ENCODE measurements at places on chromosomes 1 and 21. TPM values are rescaled to one million over a fixed set of nuclear protein-coding genes. Genes with fewer than 3 reads are reported as not detected.

Gene GJA8
- not detected for total RNA-seq

Gene SYT6
- not detected for total RNA-seq

Gene PROK1
- not detected for total RNA-seq

Gene RNF186
- total RNA-seq = not detected

Gene CRYBG2
- total RNA-seq = 1.9 TPM

Gene COL9A2
- 7.2 TPM for total RNA-seq

Gene ASB17
- total RNA-seq = not detected

Gene COL11A1
- total RNA-seq = not detected

Gene DDI2
- total RNA-seq = 32.7 TPM

DNA sequence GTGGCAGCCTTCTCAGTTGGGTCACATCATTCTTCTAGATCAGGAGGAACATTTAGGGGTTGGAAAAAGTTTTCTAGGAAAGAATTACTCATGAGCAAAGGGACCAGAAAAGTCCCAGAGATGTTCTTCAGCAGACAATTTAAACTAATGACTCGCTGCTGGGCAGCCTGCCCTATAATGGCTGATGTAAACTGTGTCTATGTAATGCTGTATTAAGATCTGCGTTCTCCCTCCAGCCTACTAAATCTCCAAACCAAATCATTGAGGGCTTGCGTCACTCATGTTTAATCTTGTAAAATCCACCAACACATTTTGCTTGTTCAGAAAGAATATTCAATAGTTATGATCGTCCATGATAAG, 92.1 kb downstream of the LRRC8C start:
- no peak for DNase-seq

GRCh38 chr1:217660353-217661062, 29.4 kb downstream of the SPATA17 start:
- DNase-seq = no peak

GRCh38 chr1:151991663-151992302, 1.9 kb downstream of the S100A10 start:
- no peak for DNase-seq

GRCh38 chr1:151324390-151324930, 2.8 kb downstream of the PI4KB start:
- DNase-seq = no peak

GRCh38 chr1:76115171-76115570, 40.6 kb downstream of the ST6GALNAC3 start:
- no peak for DNase-seq

DNA sequence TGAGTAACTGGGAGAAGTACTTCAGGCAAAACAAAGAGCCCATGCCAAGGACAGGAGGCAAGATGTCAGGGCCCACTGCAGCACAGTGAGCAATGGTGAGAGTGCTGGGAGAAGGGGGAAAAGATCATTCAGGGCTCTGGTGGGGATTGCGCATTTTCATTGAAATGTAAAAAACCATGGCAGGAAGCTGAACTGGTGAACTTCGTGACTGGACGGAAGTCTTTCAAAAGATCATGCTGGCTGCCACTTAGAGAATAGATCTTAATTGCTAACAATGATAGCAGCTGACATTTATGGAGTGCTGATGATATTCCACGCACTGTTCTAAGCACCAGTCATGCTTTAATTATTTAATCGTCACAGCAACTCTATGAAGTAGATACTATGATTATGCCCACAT, 107.0 kb downstream of the TGFBR3 start:
- DNase-seq = no peak

- DNase-seq = peak; percentile 79
These were observed 82.3 kb downstream of the TBX19 start for GRCh38 chr1:168362991-168363390.

DNA sequence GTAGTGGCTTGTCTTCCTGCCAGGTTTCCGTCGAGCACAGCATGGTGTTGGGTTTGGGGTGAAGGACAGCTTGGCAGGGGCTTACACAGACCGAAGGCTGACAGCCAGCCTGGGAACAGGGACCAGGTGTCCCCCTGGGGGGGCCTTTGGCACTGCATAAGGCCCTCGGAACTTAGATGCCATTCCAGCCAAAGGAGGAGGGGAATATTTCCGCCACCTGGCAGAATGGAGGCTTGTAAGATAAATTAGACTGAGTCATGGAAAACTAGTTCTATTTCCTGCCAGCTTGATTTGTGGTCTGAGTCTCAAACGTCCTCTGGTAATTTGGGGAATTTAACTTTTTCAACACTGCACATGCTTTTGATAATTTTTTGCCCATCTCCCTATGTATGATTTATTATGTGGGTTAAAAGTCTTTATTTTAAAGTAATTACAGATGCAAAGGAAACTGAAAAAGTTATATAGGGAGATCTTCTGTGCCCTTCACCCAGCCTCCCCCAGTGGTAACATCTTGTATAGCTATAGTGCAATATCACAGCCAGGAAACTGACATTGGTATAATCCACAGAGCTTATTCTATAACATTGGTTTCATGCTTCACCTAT, 11.5 kb upstream of the TMEM51 start:
- no peak for DNase-seq

- DNase-seq = no peak
These were observed 37.9 kb upstream of the RUNX3 start for GRCh38 chr1:24967962-24968361.

DNA sequence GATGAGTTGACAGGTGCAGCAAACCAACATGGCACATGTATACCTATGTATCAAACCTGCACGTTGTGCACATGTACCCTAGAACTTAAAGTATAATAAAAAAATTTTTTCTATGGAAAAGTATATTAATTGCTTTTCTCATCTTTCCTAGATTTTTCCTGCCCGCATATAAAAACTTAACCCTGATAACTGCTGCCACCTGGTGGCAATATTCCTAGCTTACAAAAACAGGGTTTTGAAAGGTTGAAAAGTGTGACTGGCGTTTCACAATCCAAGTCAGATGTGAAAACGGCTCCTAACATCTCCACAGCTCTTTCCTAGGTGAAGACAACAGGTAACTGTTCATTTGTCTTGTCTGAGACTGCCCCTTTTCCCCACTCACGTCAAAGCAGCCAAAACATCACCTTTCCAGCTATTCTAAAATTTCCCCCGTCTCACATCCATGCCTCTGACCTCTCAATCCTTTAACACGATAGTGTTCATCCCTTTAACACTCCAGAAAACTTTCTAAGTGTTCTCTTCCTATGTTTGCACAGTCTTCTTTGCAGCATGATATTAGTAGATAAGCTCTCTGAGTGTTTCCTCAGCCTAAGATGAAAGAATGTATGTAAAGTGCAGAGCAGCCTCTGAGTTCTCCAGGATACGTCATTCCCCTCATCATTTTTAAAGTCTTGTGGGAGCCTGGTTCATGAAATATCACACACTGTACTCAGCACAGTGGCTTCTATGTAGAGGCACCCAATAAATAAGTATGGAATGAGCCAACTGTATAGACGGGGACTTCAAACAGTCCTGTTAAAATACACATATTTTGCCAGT, 27.5 kb downstream of the OVGP1 start:
- DNase-seq = peak; percentile 45

DNA sequence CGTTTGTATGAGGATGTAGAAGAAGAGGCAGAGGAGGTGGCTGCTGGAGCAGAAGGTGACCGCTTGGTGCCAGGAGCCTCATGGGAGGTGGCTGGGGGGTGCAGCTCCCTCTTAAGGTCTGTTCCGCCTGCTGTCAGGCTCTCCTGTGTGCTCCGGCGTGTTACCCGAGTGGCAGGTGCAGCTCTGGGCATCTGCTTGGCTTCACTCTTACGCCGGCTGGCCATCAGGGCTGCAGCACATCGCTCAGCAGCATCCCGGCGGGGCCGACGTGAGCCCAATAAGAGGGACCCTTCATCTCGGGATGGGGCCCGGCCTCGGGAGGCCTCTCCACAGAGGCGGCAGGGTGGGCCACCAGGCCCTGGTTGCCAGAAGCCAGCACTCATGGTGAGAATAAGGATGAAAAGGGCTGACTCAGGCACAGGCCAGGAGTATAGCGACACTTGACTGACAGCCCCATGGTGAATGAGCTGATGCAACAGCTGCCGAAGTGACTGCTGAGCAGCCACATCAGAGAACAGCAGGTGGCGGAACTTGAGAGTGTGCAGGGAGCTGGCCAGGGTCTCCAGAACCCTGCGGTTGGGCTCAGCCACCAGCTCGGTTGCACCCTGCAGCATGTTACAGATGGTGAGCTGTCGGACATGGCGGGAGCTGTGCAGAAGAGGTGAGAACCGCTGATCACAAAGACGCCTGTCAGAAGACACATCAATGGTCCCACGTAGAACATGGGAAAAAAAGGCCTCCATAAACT, 17.5 kb downstream of the LRRC41 start:
- peak; percentile 27 for DNase-seq

- DNase-seq = no peak
These were observed 19.6 kb upstream of the SYNJ1 start for GRCh38 chr21:32747396-32747795.

- peak; percentile 36 for DNase-seq
These were observed 23.1 kb downstream of the SNAP47 start for GRCh38 chr1:227758366-227758765.

DNA sequence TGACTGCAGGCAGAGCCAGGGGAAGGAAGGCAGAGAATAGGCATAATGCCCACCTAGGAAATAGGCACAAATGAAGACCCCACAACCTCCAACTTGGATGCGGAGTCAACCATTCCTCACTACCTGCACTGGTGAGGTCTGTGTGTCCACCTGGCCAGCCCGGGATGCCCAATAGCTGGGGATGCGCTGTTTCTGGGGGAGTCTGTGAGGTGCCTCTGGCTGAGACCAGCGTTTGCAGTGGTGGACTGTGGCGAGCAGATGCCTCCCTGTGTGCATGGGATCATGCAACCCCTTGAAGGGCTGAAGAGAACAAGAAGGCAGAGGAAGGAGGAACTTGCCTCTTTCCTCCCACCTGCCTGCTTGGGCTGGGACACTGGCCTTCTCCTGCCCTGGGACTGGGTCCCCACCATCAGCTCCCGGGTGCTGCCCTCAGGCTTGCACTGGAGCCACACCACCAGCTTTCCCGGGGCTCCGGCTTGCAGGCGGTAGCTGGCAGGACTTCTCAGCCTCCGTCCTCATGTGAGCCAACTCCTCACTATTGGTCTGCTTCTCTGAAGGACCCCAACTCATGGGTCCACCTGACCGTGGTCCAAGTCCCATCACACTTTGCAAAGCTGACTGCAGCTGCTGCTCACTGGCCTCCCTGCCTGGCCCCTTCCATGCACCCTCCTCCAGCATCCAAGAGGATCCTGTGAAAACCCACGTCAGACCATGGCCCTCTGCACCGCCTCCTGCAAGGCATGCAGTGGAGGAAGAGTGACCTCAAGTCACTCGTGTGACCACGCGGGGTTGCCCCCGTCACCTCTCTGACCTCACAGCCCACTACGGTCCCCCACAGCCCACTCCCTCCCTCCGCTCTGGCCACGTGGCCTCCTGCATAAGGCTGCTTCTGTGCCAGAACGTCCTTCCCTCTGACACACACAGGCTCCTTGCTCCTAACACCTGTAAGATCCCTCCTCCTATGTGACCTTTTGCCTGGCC, 2.7 kb upstream of the PDE9A start:
- DNase-seq = no peak

DNA sequence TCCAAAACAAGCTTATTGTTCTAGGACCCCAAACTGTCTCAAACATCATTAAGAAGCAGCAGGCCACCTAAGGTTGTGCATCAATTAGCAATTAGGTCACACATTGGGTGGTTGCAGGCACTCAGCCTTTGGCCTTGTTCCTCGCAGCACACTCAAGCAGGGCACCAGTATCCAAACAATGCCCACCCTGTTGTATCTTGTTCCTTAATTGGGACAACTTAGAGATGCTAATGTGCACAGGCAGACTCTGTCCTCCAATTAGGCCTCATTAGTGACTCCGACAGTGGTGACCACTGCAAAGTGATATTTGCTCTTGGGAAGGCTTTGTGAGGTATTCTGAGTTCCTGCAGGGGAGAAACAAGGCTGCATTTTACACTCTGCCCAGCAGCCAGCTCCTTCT, 515.1 kb upstream of the PTBP2 start:
- DNase-seq = no peak

GRCh38 chr1:207026104-207026534, 6.4 kb downstream of the C1orf116 start:
- no peak for DNase-seq

GRCh38 chr1:172375211-172375631, 45.3 kb upstream of the C1orf105 start:
- DNase-seq = no peak

- DNase-seq = no peak
These were observed 39.0 kb downstream of the LRRC71 start for GRCh38 chr1:156959414-156959813.

- DNase-seq = no peak
These were observed 74.6 kb downstream of the SCCPDH start for GRCh38 chr1:246798606-246799496.

- no peak for DNase-seq
These were observed 60.5 kb upstream of the SIPA1L2 start for GRCh38 chr1:232690285-232690935.

GRCh38 chr1:243336163-243336562, 80.3 kb downstream of the SDCCAG8 start:
- no peak for DNase-seq

GRCh38 chr1:156001662-156002171, 19.0 kb downstream of the SSR2 start:
- no peak for DNase-seq

GRCh38 chr1:11042065-11042464, 5.0 kb downstream of the MASP2 start:
- no peak for DNase-seq

DNA sequence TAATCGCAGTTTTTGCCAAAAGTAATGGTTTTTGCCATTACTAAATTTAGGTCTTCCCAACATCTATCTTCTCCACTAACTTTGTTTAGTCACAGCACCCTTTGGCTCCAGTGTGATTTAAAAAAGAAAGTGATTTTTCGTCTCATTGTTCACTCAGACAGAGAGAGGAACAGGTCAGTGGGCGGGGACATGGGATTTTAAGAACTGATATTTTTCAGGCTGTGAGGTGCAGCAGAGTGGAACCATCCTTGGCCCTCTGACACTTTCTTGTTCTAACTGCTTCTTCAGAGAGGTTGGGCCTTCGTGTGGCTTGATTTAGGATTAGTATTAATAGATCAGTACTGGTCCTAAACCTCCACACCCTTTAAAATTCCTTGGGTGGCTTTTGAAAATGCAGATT, 38.8 kb downstream of the CASQ2 start:
- no peak for DNase-seq

- DNase-seq = no peak
These were observed 15.5 kb downstream of the CHI3L2 start for GRCh38 chr1:111242805-111243523.
